Activated CD4-positive, alpha-beta T cell treated with anti-CD3 and anti-CD28 coated beads, Interleukin-10, Interleukin-2, amounts not matched to agents 100 ng/mL and 50 ng/mL, durations not matched to agents 16 hours and 8 hours (primary cell): ENCODE measurements at places on chromosomes 3 and 15.

- DNase-seq, result peak; percentile 32
Observed at GRCh38 chr3:161305095-161305991, 66.0 kb downstream of the SPTSSB start.

- DNase-seq, result no peak
Observed at GRCh38 chr3:63753567-63753966, 65.5 kb upstream of the C3orf49 start.

DNA sequence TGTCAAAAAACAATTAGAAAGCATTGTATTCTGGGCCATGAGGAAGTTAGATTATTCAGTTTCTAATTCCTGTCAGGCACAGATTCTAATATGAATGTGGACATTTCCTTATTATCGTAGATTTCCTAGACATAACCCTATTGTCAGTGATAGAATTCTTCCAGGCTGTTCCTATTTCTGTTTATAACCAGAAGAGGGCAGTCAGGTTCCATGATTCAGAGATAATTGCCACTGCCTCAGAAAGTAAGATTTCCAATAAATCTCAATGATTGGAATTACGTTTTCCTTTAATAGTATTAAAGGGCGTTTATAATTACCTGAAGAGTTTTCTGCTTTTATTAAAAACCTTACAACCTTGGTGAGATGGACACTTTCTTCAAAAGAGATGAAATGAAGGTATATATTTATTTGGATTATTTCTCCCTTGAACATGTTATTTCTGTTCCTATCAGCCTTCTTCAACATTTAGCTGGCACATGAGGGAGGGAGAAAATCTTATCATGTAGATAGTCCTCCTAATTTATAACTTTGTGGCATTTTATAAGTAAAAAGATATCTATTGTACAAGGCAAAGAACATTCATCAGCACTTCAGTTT lies 439.2 kb downstream of the MCTP2 start:
- DNase-seq, result peak; percentile 34

GRCh38 chr3:186825294-186825821 lies 17.2 kb upstream of the ADIPOQ start:
- DNase-seq, result peak; percentile 66

- no peak for DNase-seq
Observed at GRCh38 chr3:66145408-66145733, 75.4 kb upstream of the SLC25A26 start.

DNA sequence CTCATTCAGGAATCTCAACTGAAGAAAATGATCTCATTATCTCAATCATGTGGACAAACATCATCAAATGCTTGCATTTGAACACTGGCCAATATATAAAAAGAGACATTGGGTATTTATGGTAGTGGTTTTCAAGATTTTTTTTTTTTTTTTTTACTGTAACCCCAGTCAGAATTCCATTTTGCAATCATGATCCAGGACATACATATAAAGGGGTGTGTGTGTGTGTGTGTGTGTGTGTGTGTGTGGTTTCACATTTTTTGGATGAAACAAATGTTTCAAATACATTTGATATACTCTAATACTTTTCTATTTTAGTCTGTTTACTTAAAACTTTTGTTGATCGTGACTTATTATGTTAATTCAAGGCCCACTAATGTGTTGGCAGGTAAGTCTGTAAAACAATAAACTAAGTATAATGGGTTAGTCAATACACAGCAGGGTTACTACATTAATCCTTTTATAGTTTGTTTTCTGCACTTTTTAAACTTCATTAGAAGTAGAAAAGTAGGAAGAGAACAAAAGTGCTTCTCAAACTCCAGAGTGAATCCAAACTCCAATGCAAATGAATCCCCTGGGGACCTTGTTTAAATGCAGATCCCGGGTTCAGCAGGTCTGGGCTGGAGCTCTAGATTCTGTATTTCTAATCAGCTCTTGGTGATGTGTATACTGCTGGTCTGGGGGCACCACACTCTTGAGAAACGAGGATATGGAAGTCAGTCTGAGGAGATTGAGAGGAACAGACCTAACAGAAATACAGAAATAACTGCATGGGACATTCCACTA lies 17.6 kb downstream of the THRB start:
- DNase-seq, result no peak

GRCh38 chr3:100759159-100759558 lies 49.9 kb downstream of the TFG start:
- no peak for DNase-seq

DNA sequence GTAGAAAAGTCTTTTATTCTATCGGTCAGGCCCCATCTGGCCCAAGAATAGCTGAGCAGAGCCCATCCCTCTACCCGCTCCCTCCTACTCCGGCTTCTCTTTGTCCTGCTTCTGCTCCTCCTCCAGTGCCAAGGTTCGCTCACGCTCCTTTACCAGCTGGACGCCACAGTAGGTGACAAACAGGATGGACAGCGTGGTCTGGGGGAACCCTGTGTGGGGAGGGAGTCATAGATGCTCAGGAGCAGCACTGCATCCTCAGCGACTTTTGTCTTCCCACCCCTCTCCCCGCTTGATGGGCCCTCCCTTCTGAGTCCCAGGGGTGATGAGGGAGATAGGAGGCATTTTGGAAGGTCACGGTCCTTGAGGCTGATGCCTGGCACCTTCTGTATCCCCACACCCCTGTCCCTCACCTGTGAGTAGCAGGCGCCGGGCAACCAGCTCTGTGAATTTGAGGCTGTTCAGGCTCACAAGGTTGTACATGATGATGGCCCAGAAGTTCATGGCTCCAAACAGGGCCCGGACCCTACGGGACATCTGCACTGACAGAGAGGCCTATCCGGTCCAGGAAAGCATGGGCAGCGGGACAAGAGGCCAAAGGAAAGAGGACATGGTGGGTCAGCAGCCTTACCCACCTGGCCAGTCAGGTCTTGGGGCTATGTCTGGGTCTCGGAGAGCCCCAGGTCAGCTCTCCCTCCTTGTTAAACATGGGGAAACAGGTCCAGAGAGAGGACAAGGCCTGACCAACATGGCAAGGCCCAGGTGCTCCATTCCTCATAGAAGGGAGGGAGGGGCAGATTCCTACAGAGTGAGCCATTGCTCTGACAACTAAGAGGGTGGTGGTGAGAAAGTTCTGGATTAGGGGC lies 7.6 kb downstream of the KLHL40 start:
- DNase-seq, result no peak

GRCh38 chr15:100256970-100257650 lies 84.7 kb downstream of the ADAMTS17 start:
- no peak for DNase-seq

DNA sequence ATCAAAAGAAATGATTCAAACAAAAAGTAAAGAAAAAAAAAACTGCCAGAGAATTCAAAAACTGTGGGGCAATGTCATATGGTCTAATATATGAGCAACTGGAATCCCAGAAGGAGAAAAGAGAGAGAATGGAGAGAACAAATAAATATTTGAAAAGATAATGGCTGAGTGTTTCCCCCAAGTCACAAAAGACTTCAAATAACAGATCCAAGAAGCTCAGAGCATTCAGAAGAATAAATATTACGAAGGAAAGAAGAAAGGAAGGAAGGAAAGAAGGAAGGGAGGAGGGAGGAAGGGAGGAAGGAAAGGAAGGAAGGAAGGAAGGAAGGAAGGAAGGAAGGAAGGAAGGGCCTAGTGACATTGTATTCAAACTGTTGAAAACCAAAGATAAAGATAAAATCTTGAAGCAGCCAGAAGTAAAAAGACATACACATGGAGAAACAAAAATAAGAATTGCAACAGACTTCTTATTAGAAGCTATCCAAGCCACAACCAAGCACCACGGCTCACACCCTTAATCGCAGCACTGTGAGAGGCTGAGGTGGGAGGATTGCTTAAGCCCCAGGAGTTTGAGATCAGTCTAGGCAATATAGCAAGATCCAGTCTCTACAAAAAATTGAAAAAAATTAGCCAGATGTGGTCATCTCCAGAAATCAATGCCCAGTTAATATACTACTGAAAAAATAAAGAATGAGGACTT lies 118.9 kb upstream of the IGSF10 start:
- no peak for DNase-seq

- no peak for DNase-seq
Observed at GRCh38 chr3:131217296-131217741, 164.3 kb upstream of the NUDT16 start.

GRCh38 chr3:155015776-155016436 lies 64.2 kb upstream of the MME start:
- no peak for DNase-seq

DNA sequence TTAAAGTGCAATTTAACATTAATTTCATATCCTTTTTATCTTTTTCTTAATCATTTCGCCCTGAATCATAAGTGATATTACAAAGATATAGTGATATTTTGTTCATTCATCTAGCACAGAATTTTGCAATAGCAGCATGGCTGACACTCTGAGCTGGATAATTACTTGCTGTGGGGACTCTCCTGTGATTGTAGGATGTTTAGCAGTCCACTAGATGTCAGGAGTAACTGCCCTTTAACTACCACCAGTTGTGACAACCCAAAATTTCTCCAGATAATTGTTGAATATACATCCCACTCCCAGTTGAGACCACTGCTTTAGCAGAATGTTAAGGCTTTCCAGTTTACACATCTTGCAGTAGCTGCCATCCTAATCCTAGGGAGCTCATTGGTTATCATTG lies 196.8 kb upstream of the MBNL1 start:
- DNase-seq, result peak; percentile 64

GRCh38 chr15:60400944-60401343 lies 3.2 kb upstream of the ANXA2 start:
- DNase-seq, result no peak

DNA sequence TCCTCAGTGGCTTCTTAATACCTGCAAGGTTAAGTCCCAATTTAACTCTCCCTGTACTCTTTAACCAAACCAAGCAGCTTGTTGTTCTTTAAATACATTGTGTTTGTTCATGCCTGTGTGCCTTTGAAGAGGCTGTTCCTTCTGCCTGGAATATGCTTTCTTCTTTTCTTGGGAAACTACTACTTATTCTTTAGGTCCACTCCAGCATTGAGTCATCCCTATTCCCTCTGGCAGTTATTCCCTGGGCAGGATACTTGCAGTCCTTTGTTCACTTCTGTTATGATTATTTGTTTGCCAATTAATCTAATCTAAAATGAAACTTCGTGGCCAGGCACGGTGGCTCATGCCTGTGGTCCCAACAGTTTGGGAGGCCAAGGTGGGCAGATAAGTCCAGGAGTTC lies 139.3 kb downstream of the ZNF609 start:
- DNase-seq, result no peak

GRCh38 chr15:50883903-50884302 lies 24.6 kb upstream of the AP4E1 start:
- peak; percentile 80 for DNase-seq

- no peak for DNase-seq
Observed at GRCh38 chr15:101115786-101116680, 135.8 kb downstream of the CHSY1 start.

DNA sequence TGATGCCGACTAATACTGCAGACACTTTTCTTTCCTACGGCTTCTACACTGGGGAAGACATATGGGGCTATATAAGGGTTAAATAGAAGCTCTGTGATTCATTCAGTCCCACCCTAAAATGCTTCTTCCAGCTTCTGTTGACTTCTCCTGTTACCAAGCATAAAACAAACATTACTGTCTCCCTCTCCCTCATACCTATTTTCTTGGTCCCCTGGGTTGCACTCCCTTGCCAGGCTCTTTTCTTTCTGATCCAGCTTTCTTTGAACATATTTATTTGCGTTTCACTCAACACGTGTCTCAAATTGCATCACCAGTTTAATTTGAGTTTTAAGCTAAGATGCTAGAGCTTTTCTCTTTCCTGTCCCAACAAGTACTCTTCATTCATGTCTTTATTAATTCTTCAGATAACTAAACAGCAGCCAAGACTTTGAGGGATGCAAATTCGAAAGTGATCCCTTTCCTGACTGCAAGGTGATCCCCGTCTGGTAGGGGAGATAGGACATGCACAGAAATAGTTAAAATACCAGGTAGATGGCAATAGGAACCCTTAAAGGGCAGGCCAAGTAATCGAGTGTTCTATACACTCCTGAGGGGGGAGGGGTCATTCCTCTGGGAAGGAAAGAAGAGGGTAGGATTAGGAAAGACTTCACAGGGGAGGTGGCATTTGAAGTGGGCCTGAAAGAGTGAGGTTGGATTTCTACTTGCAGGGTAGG lies 198.6 kb upstream of the BCL6 start:
- no peak for DNase-seq

- peak; percentile 37 for DNase-seq
Observed at GRCh38 chr15:55588070-55588814, at the start of gene PYGO1. TSS of gene PYGO1 (minus strand) at chr15:55588345. CDS start at chr15:55587883, 462 bp downstream.

DNA sequence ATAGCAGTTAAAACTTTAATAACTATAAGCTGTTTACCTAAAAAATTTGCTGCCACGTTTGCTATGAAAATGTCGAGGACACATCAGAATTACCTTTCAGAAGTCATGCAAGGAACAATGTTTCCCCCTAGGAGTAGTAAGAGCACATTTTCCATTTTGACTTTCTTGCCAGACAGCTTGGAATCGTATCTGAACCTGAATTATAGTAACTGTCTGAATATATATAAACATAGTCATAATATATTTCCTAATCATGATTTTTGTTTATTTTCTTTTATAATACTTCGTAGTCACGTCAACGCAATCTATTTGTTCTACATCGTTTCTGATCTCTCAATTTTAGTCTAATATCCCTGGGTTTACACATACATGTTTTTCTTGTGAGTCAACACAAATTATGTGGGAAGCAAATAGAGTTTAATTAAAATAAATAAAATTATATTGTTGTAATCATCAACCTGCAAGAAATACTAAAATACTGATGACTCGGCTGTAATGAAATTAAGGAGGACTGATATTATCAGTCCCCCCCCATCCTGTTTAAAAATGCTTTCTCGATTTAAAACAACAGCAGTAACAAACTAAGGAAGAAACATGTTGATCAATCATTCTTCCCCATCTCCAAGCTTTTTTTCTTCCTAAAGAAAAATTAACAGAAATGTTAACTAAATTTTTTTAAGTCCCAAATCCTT lies 78.4 kb downstream of the MME start:
- DNase-seq, result no peak

DNA sequence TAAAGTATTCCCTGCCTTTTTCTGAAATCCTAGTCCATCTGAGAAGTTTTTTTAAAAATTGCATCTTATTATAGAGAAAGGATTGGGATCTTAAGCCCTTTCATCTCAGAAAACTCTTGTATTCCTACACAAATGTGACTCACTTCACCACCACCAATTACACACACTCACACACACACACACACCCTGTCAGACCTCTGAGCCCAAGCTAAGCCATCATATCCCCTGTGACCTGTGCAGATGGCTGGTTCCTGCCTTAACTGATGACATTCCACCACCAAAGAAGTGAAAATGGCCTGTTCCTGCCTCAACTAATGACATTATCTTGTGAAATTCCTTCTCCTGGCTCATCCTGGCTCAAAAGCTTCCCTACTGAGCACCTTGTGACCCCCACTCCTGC lies 1181.9 kb downstream of the ROBO2 start:
- DNase-seq, result no peak

- peak; percentile 74 for DNase-seq
Observed at GRCh38 chr3:51942603-51943450, 664 bp downstream of the PARP3 start.

DNA sequence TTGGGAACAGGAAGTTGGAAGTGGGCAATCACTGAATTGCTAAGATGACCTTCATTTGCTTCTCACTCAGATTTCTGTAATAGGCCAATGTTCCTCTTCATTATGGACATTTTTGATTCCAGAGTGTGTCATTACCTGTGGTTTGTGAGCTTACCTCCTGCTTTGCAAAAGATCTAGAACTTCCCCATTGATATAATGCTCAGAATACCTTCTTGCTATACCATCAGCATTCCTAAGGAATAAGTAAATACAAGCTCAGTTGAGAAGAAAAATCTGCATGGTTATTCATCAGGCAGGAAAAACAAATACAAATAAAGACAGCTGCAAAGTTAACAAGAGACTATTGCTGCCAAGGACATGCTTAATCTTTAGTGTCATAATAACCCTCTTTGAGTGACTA lies 5.6 kb upstream of the RPL14 start:
- DNase-seq, result no peak

- DNase-seq, result no peak
Observed at GRCh38 chr3:184688251-184688881, 23.5 kb downstream of the MAGEF1 start.
